ENCODE measurements at places on chromosomes 11 and 22.

DNA sequence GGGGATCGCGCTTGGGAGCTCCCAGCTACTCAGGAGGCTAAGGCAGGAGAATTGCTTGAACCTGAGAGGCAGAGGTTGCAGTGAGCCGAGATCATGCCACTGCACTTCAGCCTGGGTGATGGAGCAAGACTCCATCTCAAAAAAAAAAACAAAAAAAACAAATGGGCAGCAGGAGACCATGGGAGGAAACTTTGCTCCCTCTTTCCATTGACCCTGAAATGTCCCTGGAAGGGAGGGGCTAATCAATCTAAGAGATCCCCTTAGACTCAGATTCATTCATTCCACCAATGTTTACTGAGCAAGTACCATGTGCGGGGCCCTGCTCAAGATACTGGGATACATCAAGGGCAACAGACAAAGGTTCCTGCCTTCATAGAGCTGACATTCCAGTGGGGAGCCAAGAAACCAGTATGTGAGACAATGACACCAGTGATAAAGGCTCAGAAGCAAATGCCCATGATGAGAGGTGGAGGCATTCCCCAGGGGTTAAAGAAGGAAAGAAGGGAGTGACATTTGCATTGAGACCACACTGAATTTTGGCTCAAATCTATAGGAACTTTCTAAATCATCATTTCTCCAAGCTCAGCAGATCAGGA is 37.7 kb upstream of the TFIP11 start:
- DNase-seq = no peak

- no peak for DNase-seq
Observed at GRCh38 chr22:44119669-44120313, 60.9 kb upstream of the PARVG start.

GRCh38 chr11:127126986-127127385 is 126.4 kb upstream of the KIRREL3 start:
- no peak for DNase-seq

GRCh38 chr11:41281131-41281742 is 178.2 kb downstream of the LRRC4C start:
- no peak for DNase-seq

- no peak for DNase-seq
Observed at GRCh38 chr11:2795491-2795991, 90.0 kb downstream of the CDKN1C start.

Data from stimulated activated naive B cell treated with anti-CD40 and anti-IgM and Interleukin-4, amounts not matched to agents 10 μg/mL and 1 μg/mL and 100 μg/mL, for 72 hours (primary cell).